Glutamatergic neuron (in vitro differentiated cells): ENCODE measurements at places on chromosomes 7 and 10.
A peak's percentile ranks its signal among the peaks of the same experiment; 100 is the strongest.

GRCh38 chr10:3873728-3874461 lies 88.9 kb upstream of the KLF6 start:
- DNase-seq: no peak

- DNase-seq: peak; percentile 83
Observed at GRCh38 chr10:49679480-49679893, at the start of gene C10orf53. C10orf53 (plus strand) TSS chr10:49679651; CDS start chr10:49679698, 47 bp downstream.

- no peak for DNase-seq
Observed at GRCh38 chr7:11573128-11573750, 258.8 kb downstream of the THSD7A start.

DNA sequence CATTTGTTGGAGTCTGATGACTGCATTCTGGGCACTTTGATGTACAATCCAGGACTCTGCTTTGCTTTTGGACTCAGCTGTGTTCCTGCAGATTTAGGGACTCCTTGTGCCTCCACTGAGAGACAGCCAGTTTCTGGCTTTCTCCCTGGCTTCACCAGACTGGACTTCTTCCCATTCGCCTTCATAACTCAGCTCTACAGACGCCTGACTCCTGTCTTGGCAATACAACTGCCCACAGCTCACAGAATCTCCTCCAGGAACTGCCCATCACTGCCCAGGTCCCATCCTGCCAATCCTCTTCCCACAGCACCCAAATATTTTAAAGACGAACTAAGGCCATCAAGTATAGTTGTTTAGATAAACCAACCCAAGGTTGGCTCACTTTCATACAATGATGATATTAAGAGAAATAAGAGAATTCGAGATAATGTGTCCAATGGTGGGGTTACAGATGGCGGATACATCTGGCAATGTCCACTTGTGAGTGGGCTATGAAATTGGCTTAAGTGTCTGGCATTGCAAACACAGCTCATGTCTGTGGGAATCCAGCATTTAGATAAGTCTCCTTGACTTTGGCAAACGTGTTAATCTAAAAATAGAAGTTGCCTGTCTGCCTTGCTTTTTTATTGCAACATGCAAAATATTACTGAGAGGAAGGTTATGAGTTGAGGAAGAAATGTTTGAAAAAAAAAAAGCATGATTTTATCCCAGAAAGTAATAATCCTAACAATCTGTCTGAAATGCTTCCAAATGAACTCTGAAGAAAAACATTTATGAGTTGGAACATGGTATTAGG lies 95.1 kb downstream of the ITGA8 start:
- no peak for DNase-seq

DNA sequence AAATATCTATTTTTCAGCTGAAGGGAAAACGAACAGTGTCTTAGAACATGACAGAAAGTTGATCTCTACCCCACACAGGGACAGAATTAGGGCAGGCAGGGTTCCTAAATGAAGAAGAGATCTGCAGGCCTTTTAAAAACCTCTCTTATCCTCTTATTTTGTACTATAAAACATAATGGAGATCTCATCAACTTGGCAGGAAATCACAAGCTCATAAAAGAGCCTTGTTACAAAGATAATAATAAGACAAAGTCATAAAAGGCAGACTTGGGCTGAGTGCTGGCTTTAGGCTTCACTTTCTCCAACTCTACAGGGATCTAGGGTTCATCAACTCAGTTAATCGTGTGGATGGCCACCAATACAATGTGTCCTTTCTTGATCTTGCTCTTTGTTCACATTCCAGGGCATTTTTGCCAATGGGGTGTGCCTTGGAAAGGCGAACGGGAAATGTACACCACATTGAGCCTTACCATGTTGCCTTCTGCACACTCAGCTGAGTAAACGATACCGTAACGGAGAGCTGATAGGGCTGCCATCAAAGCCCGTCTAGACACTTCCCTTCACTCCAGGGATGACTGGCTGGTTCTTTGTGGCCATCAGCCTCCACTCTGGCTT lies 7.1 kb upstream of the TEX36 start:
- no peak for DNase-seq

- DNase-seq: no peak
Observed at GRCh38 chr7:14761510-14762296, 140.8 kb downstream of the DGKB start.

DNA sequence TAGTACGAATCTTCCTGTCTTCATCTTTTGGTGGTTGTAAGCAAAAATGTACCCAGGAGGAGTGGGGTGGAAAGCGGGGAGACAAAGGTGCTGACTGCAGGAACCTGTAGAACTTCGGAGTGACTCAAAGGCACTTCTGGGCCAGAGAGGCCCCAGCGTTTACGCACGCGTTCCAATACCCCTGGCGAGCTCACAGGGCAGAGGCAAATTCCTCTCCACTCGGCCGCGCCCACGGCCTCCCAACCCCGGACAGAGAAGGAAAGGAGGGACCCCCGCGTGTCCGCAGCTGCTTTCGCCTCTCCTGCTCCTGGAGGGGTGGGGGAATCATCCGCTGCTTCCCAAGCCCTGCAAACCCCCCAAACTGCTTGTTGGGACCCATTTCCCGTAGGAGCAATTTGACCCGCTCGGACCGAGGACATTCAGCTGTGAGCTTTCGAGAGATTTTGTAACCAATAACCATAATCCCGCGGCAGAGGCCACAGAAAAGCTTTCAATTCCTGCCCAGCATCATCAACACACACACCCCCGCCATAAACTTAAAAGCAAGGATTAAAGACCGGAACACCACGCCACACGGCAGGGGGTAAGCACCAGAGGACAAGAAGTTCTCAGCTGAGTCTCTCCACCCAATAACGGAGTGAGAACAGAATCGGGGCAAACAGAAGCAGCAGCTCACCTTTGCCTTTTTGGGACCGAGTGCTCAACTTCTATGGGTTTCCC lies 2.3 kb downstream of the IGF2BP3 start:
- peak; percentile 41 for DNase-seq

- DNase-seq: no peak
Observed at GRCh38 chr10:37269554-37270256, 144.3 kb downstream of the ANKRD30A start.

GRCh38 chr7:10483671-10484070 lies 490.0 kb upstream of the PHF14 start:
- no peak for DNase-seq

GRCh38 chr7:110003827-110004226 lies 1087.1 kb upstream of the LRRN3 start:
- DNase-seq: no peak

DNA sequence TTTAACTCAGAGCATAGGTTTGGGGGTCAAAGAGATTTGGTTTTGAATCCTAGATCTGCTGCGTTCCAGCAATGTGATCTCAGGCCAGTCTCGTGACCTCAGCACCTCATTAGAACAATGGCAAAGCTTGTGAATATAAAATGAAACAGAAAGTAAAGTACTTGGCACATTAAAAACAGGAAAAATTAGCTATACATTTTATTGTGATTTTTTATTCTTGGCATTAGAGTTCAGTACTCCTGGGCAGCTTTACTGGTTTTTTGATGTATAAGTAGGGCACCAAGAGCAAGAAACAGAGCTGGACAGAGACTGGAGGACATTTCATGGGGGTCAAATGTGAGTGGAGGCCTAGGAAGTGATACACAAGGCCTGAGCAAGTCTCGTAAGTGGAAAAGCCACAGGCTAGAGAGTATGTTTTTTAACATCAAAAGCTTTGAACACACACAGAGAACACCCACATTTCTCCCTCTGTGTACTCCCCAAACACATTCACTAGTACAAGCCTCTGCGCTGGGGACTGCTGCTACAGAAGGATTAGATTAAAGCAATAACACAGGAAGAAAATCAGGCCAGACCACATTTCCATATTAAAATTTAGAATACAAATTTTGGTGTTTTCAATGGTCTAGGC lies 157.2 kb upstream of the SLC25A13 start:
- DNase-seq: no peak

- no peak for DNase-seq
Observed at GRCh38 chr10:114311023-114311422, 72.0 kb downstream of the VWA2 start.

DNA sequence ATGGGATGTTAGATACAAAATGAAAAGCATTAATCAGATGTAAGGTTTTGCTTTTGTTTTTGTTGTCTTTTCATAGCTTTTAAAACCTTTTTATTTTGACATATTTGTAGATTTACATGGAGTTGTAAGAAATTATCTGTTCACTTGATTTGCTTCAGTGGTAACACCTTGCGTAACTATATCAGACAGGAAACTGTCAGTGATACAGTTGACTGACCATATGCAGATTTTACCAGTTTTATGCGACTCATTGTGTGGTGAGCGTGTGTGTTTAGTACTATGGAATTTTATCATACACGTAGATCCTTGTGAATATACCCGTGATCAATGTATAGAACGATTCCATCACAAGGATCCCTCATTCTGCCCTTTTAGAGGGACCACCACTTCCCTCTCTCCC lies 701.4 kb downstream of the SUGCT start:
- no peak for DNase-seq

- no peak for DNase-seq
Observed at GRCh38 chr7:14430926-14431325, 441.5 kb upstream of the ETV1 start.

- DNase-seq: peak; percentile 38
Observed at GRCh38 chr7:1241603-1242255, 9.1 kb downstream of the UNCX start.

DNA sequence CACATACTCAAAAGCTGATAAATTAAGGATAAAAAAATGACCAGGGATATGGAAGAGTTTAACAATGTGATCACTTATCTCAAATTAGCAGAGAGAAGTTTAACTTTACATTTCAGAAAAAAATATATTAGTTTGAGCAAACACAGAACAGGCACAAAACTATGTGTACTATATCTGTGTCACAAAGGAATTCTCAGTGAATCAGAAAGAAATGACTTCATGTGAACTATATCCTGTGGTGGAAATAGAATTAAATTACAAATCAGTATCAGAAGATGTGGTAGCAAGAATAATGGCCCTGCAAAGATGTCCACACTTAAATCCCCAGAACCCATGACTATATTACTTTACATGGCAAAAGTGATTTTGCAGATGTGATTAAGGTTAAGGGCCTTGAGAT lies 70.3 kb downstream of the SEC23IP start:
- DNase-seq: no peak

- DNase-seq: no peak
Observed at GRCh38 chr7:74306004-74306729, 17.0 kb downstream of the CLIP2 start.

DNA sequence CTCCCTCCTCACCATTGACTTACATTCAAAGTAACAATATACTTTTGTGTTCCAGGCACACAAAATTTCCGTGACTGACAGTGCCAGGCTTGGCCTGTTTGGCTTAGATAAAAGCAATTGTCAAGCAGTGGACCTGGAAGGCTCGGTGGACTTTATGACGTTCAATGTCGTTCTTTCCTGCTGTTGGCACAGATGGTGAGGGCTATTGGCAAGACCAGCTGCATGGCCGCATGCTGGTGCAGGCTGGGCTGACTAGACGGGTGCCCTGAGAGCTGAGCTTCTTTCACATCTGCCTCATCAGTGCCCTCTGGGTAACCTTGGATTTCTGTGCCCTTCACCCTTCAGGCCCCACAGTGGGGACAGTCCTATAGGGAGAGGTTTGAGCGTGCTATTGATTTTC lies 45.2 kb downstream of the WIPF3 start:
- no peak for DNase-seq

DNA sequence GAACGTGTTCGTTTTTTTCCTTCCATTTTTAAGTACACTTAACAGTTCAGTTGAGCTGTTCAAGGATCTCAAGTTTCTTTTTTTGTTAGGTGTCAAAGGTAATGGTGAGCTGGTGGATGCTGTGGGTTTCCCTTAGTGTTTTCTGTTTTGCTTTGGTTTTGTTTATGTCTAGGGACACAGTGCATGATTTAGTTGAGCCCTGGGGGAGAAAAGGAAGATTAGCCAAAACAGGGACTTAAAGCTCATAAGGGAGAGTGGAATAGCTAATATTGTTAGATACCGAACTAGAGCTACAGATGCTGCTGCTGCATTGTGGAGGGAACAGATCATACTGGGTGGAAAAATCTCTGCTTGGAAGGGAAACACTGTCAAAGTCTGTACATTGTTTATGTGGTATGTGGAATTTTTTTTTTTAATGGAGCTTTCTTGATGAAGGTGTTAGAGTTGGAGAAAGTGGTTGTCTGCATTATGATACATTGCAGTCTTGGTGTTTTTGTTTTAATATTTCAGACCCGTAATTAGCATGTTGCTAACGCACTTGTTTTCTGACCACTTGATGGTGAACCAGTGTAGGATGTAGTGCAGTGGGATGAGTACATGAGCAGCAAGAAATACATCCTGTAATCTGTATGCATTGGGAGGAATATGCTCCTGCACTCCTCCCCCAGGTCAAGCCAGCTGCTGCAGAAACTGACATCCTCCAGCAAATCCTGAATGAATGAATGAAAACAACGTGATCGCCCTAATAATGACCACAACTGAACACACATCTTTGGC lies 2.1 kb downstream of the GLCCI1 start:
- no peak for DNase-seq

DNA sequence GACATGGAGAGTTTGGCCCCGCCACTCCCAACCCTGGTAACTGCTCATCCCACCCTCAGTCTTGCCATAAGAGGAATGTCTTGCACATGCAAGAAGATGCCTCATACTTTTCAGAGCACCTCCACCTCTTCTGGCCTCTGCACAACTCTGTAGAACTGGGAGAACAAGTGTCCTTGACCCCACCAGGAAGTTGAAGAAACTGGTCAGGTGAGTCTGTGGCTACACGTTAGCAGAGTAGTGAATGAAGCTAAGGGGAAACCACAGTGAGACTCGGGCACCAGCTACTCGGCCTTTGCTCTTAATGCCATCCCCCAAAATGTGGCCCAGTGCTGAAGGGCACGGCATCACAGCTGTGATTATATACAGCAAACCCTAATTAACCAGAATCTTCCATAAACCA lies 110.1 kb downstream of the ARID5B start:
- DNase-seq: no peak

GRCh38 chr10:73426318-73426717 lies 7.0 kb downstream of the MSS51 start:
- no peak for DNase-seq

DNA sequence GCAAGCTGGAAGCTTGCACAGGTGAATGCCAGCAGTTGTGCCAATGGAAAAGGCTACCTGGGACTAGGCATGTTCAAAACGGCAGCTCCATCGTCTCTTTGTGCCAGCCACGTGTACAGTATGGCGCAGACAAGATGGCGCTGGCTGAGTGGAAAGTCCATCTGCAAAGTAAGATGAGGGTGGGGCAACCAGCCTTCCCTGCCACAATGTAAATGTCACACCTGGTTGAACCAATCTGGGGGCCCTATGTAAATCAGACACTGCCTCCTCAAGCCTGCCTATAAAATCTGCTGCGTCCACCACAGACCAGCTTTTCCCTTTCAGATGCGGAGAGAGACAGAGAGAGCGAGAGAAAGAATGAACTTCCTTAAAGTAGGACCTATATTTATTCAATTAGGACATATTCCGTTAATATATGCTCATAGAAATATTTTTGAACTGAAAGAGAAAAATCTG lies 18.5 kb upstream of the C7orf33 start:
- DNase-seq: no peak
